ENCODE measurements at places on chromosomes 3 and 15. TPM values are rescaled to one million over a fixed set of nuclear protein-coding genes. Genes with fewer than 3 reads are reported as not detected.

GRCh38 chr3:95613993-95614392, 1200.4 kb upstream of the EPHA6 start:
- DNase-seq, result no peak

DNA sequence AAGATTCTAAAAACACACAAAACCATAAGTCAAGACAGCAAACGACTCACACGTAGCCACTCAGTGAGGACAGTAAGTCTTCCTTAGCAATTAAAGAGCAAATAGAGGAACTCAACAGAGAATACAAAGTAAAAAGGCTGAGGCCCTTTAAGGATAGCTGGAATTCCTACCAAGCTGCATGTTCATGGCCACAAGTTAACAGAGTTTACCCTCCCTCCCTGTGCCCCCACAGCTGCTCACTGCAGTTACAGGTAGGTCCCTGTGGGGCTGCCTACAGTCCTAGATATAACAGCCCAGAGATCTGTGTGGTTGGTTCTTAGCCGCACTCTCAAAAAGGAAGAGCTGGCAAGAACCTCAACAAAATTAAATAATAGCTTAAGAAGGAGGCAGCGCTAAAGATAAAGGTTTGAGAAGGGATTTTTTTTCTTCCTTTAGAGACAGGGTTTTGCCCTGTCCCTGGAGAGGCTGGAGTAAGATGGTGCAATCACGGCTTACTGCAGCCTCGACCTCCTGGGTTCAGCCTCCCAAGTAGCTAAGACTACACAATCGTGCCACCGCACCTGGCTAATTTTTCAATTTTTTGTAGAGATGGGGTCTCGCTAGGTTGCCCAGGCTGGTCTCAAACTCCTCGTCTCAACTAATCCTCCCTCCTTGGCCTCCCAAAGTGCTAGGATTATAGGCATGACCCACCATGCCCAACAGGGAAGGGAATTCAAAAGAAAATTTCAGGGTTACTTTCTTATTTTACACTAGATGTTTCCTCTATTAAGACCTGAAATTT, 19.3 kb downstream of the SFMBT1 start:
- DNase-seq, result no peak

DNA sequence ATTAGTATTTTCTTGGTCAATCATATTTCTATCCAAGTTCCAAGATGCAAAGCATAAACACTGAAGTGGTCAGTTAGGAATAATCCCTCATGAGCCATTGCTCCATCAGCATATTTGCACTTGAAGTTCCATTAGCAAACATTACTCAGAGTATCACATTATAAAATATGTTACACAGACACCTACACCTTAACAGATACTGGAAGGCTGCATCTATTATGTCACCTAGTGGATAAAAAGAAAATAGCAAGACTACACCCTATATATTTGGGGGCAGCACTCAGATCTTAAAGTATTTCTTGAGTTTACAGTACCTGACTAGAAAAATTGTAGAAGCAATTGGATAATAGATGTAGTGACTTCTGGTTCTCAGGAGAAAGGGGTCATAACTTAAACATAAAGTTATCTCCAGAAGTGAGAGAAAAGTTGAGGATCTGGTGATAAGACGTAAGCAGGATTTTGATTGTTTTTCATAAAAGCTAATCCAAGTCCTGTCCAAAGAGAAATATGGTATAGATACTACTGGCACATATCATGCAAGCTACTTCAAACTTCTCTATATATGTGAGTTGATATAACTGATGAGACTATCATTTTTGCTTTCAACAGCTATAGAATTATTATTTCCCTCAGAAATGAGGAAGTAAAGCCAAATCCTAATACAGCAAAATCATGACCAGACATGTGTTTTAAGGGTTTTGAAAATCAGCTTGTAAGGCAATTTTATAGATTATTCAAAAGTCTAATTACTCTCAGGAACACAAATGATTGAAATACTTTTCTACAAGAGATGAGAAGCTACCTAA, 422.2 kb downstream of the GBE1 start:
- DNase-seq, result peak; percentile 6

DNA sequence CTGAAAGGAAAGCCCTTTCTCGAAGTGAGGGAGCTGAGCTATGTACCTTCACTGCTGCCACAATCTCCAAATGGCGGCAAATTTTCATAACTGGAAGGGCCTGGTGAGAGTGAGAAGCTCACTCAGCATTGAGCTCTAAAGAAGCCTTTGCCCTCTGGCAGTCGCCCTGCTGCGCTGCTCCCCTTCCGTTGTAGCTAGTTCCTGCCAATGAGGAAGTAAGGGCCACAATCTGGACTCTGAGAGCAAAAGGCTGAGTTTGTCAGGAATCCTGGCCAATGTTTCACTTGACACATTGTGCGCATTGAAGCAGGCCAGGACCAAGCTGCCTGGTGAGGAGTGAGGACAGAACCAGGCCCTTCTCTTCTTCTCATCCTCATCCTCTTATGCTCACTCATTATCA, 579.5 kb downstream of the PDCD6IP start:
- no peak for DNase-seq

DNA sequence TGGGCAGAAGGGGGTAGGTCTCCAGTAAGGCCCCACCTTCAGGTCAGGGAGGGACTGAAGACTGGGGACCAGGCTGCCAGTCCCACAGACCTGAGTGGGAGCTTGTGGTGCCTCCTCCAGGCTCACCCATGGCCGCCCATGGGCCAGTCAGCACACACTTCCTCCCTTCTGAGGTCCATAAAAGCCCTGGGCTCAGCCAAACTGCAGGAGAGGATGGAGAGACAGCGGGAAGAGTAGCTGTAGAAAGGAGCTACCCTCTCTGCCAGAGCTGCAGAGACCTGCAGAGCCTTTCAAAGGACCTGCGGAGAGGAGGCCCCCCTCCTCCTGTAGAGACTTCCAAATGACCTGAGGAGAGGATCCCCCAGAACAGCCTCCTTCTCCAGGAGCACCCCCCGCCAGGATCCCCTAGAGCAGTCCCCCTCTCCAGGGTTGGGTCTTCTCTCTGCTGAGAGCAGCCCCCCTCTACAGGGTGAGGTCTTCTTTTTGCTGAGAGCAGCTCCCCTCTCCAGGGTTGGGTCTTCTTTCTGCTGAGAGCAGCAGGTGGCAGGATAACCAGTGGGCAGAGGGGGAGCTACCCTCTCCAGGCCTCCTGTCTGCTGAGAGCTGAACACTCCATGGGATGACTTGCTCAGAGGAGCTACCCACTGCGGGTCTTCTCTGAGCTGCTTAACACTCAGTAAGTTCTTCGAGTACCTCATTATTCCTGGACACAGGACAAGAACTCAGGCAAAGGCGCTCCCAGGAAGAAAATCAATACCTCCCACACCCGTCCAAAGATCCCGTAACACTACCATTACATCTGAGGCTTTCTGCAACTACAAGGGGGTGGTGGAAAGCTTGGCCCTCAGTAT, 5.0 kb upstream of the SKIC8 start:
- DNase-seq, result no peak

GRCh38 chr3:30400926-30401325, 205.5 kb upstream of the TGFBR2 start:
- DNase-seq, result no peak

DNA sequence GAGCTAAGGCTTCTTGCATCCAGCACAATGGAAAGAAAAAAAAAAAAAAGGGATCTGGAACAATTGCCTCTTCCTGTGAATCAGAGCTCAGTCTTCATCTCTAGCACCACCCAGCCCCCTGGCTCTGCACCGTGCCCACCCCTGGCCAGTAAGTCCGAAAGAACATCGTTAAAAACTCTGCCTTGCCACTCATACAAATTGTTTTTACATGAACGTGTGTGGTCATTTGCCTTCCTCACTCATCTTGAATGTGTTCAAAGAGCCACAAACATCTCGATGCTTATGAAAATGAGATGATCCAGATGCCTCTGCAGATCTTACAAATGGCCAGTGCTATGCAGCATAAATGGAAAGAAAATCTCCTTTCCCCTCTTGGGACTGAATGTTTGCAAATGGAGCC, 400.0 kb upstream of the PPP2R3A start:
- peak; percentile 75 for DNase-seq

DNA sequence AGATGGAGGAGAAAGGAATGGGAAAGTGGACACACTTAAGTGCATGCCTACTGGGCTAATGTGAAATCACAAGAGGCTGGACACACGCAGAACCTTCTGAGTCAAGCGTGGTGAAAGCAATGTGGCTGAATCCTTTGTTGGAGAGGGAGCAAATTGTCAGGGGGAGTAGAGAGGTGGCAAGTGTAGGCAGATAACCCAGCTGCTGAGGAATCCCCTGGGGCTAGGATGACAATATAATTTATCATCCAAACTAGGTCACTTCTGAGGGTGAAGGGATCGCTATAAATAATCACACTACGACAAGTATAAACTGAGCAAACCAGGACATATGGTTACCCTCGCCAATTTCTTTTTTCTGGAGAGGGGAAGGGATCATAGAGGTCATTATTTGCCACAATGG, 28.7 kb downstream of the TAMM41 start:
- DNase-seq, result no peak

- DNase-seq, result no peak
Measured at GRCh38 chr15:78002996-78003395, 74.5 kb downstream of the TBC1D2B start.

DNA sequence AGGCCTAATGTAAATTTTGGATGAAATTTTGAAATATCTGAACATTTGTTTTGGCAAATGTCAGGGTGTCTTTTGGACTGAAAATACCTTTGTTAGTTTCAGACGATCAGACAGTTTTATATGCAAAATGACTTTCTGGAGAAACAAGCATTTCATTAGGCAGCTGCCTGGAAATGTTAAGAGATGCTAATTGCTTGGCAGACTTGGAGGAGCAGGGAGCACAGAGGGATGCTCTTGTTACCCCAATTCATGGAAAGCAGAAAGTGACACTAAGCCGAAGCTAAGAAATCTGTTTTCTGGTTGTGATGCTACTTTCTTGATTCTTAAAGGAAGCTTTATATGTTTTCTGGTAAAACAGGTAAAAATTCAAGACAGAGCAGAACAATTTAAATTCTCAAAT, 204.3 kb upstream of the GBE1 start:
- DNase-seq, result no peak

- no peak for DNase-seq
Measured at GRCh38 chr15:68298336-68298735, 20.8 kb downstream of the FEM1B start.

DNA sequence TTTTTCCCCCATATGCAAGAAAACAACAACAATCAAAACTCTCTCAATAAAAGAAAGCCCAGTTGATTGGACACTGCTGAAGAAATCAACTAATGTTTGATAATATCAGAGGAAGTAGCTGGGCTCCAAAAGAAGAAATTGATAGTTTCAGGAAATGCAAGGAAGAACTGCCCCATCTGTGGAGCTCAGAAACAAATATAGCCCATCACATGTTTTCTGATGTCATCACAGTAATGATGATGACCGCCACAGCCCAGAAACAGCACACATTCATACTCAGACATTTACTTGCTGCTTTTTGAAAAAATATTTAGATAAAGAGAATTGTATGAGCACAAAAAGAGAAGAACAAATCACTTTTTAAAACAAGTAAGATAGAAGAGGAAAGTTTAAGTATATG, 67.6 kb downstream of the GOLIM4 start:
- DNase-seq, result no peak

DNA sequence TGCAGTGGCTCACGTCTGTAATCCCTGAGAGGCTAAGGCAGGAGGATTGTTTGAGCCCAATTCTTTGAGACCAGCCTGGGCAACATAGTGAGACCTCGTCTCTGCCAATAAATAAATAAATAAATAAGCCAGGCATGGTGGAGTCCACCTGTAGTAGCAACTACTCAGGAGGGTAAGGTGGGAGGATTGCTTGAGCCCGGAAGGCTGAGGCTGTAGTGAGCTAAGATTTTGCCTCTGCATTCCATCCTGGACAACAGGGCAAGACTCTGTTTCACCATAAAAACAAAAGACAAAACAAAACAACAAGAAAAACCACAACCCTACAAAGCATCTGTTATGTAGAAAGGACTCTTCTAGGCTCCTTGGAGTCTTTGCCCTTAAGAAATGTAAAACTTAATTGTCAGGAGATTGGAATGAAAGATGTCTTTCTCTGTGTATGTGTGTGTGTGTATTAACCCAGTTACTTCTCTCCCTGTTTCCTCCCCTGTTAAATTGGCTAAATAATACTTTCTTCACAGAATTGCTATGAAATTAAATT, 9.5 kb downstream of the NECTIN3 start:
- DNase-seq, result no peak

GRCh38 chr3:17638356-17638755, 104.1 kb downstream of the TBC1D5 start:
- no peak for DNase-seq

GRCh38 chr3:43015572-43015971, 36.5 kb downstream of the GASK1A start:
- DNase-seq, result no peak

The SERINC4 gene
- not detected for total RNA-seq

The SLC28A1 gene
- total RNA-seq, result not detected

The PRSS50 gene
- 2.2 TPM for total RNA-seq

The TTLL13 gene
- total RNA-seq, result 0.34 TPM

The ADAMTS17 gene
- 2.7 TPM for total RNA-seq

The SLC25A26 gene
- total RNA-seq, result 16.5 TPM

The KNG1 gene
- 0.23 TPM for total RNA-seq
